ENCODE measurements at places on chromosomes 11 and 22. TPM values are rescaled to one million over a fixed set of nuclear protein-coding genes. Genes with fewer than 3 reads are reported as not detected.

C22orf15 gene
- total RNA-seq: 1.2 TPM

PDE2A gene
- total RNA-seq: 0.17 TPM

MIAT gene
- total RNA-seq: 0.17 TPM

KDM2A gene
- total RNA-seq: 17.1 TPM

TRPT1 gene
- total RNA-seq: 46.2 TPM

SLC2A11 gene
- 4.0 TPM for total RNA-seq

PRR33 gene
- not detected for total RNA-seq

BIRC3 gene
- total RNA-seq: 1.9 TPM

TIMP3 gene
- total RNA-seq: 68.1 TPM

MPZL3 gene
- total RNA-seq: 0.34 TPM

OLFML1 gene
- total RNA-seq: 2.5 TPM

CCDC157 gene
- total RNA-seq: 3.4 TPM

CARS1 gene
- 86.5 TPM for total RNA-seq

LSP1 gene
- total RNA-seq: 2.0 TPM

CRY2 gene
- 4.3 TPM for total RNA-seq

USH1C gene
- not detected for total RNA-seq

TRIM6 gene
- total RNA-seq: 3.7 TPM

AP5B1 gene
- 4.9 TPM for total RNA-seq

MIOX gene
- not detected for total RNA-seq

ASPHD2 gene
- total RNA-seq: 1.5 TPM

HOATZ gene
- total RNA-seq: 0.50 TPM

SPI1 gene
- not detected for total RNA-seq

SLC3A2 gene
- total RNA-seq: 168 TPM

TMEM151A gene
- 0.30 TPM for total RNA-seq
